ENCODE measurements at places on chromosomes 6 and 20.

GRCh38 chr20:62984666-62985443 lies 21.9 kb downstream of the BHLHE23 start:
- no peak for DNase-seq

DNA sequence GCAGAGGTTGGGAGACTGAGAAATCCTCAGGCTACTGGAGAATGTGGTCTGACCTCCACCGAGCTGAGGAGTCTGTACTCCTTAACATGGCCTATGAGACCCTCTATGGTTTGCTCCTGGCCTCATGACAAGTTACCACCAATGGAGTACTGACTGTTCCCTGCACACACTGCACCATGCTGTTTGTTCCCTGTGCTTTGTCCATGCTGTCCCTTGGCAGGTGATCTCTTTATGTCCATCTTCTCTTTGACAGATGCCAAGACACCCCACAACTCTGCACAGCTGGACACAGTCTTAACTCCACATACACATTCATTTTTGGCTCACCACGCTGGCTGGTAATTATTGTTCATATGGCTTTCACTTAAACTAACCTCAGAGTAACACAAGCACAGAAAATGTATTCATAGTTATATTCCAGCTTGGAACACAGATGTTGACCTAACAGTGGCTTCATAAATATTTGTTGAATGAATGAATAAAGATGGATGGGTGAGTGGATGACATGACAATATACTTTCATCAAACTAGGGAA lies 258.0 kb downstream of the ATXN1 start:
- no peak for DNase-seq

DNA sequence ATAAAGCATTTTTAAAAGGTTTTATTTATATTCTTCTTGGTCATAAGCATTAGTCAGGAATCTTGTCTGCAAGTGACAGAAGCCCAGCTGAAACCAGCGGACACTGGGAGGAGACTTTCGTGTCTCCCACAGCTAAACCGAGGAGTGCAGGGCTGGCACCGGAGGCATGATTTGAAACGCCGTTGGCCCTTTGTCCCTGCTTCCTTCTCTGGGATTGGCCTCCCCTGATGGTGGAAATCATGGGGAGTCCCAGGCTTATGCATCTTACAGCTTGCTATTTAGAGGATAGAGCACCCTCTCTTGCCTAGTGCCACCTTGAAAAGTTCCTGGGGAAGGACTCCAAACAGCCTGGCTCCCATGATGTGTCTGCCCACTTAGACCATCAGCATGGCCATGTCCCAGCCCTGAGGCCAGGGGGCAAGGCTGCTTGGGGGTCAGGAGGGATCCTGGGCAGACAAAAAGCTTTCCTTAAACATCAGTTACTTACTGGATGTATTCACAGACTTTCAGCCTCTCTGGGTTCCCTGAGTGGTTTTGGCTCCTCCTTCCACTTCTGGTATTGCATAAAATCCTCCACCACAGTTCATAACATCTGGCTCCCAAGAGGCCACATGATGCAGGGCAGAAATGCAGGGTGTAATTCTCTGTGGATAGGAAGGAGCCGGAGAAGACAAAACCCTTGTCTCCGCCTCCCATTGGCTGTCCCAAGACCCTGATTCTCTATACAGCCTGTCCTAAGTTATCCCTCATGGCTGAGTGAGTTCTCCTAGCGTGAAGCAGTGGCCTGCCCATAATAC lies 49.3 kb upstream of the INSM1 start:
- no peak for DNase-seq

DNA sequence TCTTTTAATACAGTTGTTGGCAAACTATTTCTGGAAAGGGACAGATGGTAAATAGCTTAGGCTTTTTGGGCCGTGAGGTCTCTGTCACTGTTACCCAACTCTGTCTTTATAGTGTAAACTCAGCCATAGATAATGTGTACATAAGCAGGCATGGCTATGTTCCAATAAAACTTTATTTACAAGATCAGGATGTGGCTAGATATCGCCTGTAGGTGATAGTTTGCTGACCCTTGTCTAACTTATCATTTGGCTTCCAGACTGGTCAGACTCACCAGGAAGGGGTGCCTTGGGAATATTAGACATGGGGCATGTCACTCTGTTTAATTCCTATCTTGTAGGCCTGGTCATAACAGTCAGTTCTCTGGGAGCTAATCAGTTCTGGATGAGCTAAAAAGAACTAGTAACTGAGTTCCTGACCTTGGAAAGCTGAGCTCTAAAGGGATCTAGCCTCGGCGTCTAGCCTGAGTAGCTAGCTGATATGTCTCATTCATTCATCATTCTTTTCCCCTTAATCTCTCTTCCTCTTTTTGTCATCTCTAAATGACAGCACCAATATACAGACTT lies 163.6 kb downstream of the SLC16A10 start:
- DNase-seq: no peak

- DNase-seq: no peak
Observed at GRCh38 chr6:135665935-135666334, 168.4 kb upstream of the AHI1 start.

DNA sequence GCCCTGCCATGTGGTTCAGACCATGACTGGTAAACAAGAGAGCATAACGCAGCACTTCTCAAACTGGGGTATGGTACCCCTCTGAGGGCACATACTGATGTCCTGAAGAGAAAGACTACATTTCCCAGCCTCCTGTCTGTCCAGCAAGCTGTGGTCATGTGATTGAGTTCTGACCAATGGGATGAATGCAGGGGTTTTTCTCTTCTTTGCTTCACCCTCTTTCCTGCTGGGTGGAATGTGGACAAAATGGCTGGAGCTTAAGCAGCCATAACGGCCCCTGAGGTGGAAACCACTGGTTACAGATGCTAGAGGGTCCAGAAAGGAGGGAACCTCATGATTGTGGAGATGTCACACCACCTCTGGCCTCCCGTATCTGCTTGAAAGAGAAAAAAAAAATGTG lies 19.4 kb upstream of the KCNB1 start:
- no peak for DNase-seq

DNA sequence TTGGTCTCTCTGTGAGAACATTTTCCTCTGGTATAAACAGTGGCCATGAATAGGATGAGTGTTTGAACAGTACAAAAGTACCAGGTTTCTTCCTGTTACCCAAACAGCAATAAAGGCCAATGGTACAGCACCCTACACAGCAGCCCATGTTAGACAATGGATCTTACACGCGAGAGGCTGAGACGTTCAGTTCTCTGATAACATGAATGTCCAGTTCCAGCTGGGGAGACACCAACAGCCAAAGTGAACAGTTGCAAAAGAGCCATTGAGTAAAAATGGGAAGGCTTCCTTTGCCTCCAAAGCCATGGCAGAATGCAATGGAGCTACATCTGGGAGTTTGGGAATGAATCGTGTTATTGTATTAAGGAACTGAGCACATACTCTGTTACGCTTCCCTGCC lies 246.8 kb upstream of the SGK1 start:
- DNase-seq: no peak

- no peak for DNase-seq
Observed at GRCh38 chr6:20028143-20028542, 184.1 kb downstream of the MBOAT1 start.

- DNase-seq: no peak
Observed at GRCh38 chr6:166408936-166409755, 26.4 kb upstream of the MPC1 start.

GRCh38 chr20:62906647-62907375 lies 19.5 kb downstream of the DIDO1 start:
- no peak for DNase-seq

DNA sequence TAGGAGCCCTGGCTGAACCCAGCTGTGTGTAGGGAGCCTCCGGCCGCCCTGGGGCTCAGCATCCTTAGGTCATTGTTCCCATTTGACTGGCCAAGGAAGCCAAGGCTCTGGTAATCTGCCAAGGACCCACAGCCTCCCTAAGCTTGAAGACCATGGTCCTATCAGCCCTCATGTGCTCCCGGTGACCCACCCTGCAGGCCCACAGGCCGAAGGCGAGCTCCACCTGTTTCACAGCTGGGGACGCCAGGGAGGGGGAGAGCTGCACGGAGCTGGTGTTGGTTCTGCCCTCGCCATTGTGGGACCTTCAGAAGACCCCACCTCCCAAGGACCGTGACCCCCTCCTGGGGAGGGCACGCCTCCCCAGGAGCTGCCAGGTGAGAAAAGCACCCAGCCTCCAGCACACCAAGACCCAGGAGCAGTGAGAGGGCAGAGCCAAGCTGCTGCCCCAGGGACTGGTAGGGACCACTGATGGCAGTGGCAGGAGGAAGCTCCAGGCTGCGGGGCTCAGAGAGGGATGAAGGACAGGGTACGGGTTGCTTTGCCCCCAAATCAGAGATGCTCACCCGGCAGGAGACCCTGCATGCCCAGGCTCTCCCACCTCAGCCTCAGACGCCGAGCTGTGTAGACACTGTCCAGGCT lies 30.7 kb upstream of the MRGBP start:
- DNase-seq: no peak

- DNase-seq: no peak
Observed at GRCh38 chr6:121791396-121792315, 356.2 kb downstream of the GJA1 start.

- DNase-seq: peak; percentile 69
Observed at GRCh38 chr20:50575865-50576720, 65.9 kb downstream of the PTPN1 start.

GRCh38 chr20:52312132-52312729 lies 120.7 kb upstream of the ZFP64 start:
- no peak for DNase-seq

DNA sequence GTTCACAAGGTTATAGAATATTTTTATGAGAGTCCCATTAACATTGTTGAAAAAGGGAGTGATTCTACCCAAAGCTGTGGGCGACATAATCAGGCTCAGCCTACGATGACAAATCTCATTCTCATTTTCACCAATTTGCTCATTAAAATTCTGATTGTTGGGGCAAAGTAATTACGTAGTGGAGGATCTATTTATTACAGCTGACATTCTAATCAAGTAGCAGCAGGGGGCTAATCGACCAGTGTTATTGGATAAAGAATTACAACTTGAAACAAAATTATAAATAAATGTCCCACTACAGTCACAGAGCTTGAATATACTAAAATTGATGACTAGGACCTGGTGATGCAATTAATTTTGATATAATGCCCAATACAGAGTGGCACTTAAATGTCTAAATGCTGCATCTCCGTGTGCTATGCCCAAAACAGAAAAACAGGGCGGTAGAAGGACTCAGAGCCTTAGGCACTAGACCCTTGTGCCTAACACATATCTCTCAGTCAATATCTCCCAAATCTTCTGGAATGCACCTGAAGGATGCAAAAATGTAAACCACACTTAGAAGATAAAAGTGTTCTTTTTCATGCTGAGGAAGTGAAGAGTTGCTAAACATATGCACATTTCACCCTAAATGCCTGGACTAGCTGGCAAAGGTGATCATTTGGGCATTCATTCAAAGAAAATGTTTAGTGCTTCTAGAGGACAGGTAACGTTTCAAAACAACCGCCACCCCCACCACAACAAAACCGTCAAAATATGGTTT lies 88.3 kb downstream of the CD24 start:
- DNase-seq: no peak

GRCh38 chr20:5979801-5980200 lies 29.3 kb downstream of the MCM8 start:
- DNase-seq: no peak

GRCh38 chr6:43451348-43451747 lies 4.0 kb downstream of the DLK2 start:
- no peak for DNase-seq

- no peak for DNase-seq
Observed at GRCh38 chr6:49326347-49326746, 136.7 kb downstream of the MMUT start.

GRCh38 chr6:137095651-137096238 lies 51.0 kb upstream of the IL20RA start:
- no peak for DNase-seq

GRCh38 chr6:31794294-31794865 lies 1.2 kb downstream of the VARS1 start:
- no peak for DNase-seq

DNA sequence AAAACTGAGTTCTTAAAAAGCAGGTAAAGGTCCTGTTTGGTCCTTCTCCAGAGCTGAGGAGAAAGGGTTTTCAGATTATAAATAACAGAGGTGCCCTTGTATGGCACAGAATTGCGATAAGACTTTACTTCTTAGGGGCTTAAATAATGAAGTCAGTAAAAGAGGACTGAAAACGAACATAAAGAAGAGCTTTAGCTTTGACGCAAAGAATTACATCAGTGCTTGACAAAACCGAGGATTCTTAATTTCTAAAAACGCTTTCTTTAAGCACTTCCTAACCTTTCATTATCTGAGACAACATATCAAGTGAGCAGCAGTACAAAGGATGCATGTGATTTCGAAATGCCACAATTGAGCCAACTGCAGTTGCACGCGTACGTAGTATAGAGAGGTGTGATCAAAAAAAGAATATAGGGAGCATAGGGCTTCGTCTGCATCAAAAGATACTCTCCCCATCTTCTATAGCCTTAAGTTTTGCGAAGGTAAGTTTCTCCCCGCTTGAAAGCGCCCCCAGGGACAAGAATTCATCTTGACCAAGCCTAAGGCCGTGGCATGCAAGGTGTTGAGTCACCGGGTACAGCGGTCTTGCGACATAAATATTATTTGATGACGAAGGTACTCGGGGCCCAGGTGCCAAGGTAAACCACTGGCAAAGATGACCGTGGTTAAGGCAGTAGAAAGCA lies 778 bp upstream of the LOC128125822 start:
- DNase-seq: no peak

GRCh38 chr20:51127713-51128112 lies 104.8 kb upstream of the KCNG1 start:
- DNase-seq: no peak

DNA sequence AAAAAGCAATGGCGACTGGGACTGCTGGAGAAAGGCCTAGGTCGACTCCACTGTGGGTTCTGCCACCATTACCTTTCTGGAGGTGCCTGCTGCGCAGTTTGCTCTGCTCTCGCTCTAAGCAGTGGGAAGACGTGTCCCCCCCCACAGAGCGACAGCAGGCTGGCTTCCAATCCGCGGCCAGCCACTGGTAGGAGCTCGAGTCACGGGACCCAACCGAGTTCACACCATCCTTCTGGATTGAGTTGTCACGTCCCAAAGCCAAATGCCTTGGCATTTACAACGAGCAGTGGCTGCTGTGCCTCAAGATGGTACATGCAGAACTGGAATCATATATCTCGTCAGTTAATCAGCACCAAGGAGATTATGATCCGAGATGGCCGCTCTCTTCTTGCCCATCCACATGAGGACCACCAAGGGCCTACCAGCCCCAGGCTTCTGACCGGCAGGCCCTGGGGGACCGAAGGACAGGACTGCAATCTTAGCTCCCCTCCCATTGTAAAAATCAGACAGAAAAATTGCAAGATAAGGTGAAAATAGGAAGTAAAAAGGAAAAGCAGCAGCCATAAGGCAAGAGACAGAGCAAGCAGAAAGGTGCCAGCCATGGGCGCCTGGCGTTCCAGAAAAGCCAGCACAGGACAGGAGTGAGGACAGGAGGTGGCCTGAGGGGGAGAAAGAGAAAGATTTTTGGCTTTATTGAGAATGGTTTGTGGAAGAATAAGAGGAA lies 74.4 kb downstream of the TRAM2 start:
- no peak for DNase-seq

DNA sequence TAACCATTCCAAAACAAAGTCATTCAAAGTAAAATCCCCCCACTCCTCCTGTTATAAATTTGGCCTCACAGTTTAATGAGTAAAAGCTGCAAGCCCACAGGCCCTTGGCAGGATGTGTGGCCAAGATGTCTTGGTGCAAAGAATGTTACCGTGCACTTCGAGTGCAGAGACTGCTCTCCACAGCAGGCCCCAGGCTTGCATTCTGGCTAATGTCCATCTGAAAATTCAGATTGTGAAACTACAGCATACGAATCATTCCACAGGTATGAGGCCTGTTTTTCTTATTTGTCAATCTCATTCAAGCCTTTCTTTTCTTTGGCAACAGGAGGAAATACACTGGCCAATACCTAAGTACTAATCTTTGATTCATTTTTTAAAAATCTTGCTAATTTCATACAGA lies 7.1 kb downstream of the RPS6KA2 start:
- DNase-seq: no peak

- DNase-seq: no peak
Observed at GRCh38 chr6:56938649-56939191, 16.2 kb upstream of the BEND6 start.

Data from activated T-cell treated with anti-CD3 and anti-CD28 coated beads, Interleukin-2, amount 50 U/mL, for 1 hour (primary cell).